MCF 10A (cell line): ENCODE measurements at places on chromosomes 7 and 10. TPM values are rescaled to one million over a fixed set of nuclear protein-coding genes. Genes with fewer than 3 reads are reported as not detected.

Gene CASP7
- 7.4 and 13.7 TPM in 2 replicates for total RNA-seq

GRCh38 chr7:40865441-40866233, 730.8 kb downstream of the SUGCT start:
- no peak for DNase-seq

DNA sequence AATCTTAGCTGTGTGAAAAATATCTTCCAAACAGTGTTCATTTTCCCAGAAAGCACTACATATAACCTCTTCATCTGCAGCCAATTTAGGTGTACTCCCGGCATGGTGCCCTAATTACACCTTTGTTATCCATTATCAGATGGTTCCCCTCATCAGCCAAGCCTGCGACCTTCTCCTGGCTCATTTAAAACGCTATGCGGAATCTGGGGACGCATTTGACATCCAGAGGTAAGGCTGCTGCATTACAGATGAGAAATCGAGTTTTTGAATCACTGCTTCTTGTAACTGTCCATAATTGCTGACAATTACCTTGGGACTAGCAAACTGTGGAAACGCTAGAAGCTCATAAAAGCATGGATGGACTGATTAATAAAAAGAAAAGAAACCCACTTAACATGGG, 109.5 kb downstream of the PARP12 start:
- no peak for DNase-seq

GRCh38 chr7:19101909-19102308, 15.5 kb downstream of the TWIST1 start:
- DNase-seq: no peak

DNA sequence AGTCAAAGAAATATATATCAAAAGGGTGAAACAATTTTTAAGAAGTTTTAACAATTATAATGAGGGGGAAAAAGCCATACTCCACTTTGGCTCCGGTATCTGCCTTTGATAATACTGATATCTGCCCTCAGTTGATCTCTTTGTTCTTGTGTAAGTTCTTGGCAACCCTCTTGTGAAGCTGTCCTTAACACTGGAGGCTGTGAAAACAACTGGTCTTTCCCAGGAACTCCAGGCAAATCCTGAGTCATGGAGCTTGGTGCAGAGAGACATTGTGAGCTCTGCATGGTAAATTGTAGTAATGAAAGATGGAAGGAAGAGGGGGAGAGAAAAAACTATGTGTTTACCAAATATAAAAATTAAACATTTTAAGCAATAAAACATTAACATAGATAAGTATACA, 11.9 kb upstream of the ERVW-1 start:
- DNase-seq: no peak

Gene TMEM60
- 7.1 and 11.6 TPM in 2 replicates for total RNA-seq
